Epithelial cell of esophagus (primary cell): ENCODE measurements at places on chromosomes 3 and 15.

GRCh38 chr3:195540027-195540426, 3.1 kb downstream of the PPP1R2 start:
- no peak for DNase-seq

GRCh38 chr15:67479781-67480505, 41.0 kb upstream of the C15orf61 start:
- DNase-seq: no peak

GRCh38 chr3:161203485-161204098, 17.5 kb upstream of the NMD3 start:
- no peak for DNase-seq

DNA sequence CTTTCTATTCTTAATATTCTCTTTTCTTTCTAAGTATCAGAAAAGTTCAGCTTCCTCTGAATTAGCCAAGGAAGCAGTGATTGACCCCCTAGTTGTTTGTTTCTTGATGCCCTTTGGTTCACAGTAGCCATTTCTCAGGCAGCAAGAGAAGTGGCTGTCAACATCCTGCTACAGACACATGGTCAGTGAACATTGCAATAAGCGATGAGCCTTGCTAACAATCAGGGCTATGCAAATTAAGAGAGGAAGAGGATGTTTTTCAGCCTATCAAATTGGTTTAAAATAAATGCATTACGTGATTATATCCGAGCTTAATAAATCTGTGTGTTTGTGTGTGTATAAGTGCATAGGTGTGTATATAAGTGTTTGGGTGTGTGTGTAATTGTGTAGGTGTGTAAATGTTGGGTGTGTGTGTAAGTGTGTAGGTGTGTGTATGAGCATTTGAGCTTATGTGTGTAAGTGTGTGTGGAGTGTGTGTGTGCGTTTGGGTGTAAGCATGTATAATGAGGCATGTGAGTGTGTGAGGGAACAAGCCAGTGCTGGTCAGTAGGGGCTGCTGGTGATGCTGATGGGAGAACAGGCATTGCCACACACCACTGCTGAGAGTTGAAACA, 78.1 kb upstream of the XCR1 start:
- DNase-seq: no peak

DNA sequence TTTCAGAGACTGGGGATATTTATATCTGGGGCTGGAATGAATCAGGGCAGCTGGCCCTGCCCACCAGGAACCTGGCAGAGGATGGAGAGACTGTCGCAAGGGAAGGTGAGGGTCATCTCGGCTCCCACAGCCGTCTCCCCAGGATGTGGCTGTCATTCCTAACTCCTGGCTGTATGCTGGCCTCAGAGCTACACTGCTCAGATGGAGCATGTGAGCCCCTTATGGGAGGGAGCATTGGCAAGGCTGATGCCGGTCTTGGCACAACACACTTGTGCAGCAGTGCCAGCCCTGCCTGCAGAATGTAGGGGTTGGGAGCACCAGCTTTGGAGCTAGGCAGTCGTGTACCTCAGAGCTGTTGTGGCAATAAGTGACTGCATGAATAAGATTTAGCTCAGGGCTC, 5.2 kb downstream of the RCCD1 start:
- DNase-seq: no peak

- DNase-seq: peak; percentile 83
Observed at GRCh38 chr3:121895121-121895520, 920 bp downstream of the SLC15A2 start.

DNA sequence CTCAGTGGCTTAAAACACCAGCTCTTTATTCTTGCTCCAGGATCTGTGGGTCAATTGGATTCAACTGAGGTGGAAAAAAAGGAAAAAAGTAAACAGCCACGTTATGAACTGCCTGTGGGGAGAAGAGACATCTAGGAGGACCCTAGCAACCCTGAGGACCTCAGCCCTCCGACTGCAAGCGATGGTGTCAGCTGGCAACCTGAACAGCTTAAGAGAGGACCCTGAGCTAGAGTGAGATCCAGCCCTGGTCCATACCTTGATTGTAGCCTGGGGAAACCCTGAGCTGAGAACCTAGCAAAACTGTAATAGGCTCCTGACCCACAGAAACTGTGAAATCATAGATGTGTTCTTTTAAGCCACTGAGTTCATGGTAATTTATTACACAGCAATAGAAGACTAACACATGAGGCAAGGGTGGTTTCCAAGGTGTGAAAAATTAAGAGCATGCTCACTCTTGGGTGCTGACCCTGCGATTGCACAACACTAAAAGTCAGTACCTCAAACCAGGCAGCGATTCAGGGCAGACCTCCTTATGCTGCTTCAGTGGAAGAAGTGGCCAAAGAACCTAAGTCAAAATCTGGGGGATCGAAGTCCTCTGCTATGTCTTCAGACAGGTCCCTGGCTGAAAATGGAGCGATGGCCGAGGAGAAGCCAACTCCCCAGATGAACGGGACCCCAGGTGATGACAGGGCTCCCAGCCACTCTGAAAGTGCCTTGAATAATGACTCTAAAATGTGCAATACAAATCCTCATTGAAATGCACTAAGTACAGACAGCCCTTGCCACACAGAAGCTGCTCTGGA, 57.7 kb downstream of the GASK1A start:
- no peak for DNase-seq

- no peak for DNase-seq
Observed at GRCh38 chr15:25734680-25735355, 128.3 kb downstream of the ATP10A start.

- no peak for DNase-seq
Observed at GRCh38 chr3:187104342-187104741, 35.0 kb downstream of the RPL39L start.

DNA sequence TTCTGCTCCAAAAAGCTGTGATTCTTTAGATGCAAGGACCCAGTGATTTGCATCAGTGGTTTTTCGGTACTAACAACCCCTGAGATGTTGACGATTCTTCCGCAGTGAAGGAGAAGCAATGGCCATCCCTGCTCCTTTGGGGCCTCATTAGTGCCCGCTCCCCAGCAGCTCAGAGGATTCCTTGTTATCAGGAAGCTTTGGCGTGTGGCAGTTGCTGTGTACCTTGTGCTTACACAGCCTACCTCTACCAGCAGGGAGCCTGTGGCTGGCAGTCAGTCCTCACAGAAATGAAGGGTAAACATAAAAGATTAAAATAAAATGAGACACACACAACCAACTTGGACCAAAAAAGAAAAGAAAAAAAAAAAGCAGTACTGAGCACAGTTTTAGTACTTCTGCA, 55.2 kb downstream of the CNTN3 start:
- no peak for DNase-seq

GRCh38 chr3:53817809-53818208, 28.4 kb downstream of the CHDH start:
- no peak for DNase-seq

GRCh38 chr3:140580746-140581145, 97.1 kb upstream of the TRIM42 start:
- peak; percentile 38 for DNase-seq

GRCh38 chr3:124281453-124282316, 289.8 kb upstream of the ROPN1 start:
- peak; percentile 61 for DNase-seq

DNA sequence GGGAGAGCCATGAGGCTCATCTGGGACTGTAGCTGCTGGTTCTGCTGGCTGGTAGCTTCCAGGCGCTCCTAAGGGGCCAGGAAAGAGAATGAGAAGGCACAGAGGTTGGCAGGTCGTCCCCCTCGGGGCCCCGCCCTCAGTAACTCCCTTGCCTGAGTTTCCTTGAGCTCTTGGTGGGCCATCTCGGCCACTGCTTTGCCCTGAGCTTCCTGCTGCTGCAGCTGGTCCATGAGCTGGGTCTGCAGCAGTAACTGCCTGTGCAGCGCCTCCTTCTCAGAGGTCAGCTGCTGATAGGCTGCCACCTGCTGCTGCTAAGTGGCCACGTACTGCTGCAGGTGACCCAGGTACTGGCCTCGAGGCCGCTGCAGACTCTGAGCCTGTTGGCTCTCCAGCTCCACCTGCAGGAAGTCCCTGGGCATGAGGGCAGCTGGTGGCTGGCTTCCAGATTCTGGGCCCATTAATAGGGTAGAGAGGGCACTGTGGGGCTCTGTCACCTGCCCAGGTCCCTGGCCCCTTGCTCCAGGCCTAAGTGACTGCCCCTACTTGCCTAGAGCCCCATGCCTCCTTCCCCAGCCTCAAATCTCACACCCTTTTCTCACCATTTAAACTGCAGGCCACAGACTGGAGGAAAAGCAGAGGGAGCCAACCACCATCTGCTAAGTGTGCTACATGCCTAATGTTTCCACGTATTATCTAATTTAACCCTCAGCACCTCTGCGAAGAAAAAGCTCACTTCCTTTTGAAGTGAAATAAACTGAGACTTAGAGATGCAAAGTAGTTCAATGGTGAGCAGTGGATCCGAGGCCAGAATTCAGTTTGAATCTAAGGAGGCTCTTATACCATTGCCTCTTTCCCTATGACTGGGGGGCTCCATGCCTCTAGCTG, 10.8 kb upstream of the VPS33B start:
- peak; percentile 74 for DNase-seq

- peak; percentile 72 for DNase-seq
Observed at GRCh38 chr3:112005091-112005672, 6.5 kb downstream of the TAGLN3 start.

DNA sequence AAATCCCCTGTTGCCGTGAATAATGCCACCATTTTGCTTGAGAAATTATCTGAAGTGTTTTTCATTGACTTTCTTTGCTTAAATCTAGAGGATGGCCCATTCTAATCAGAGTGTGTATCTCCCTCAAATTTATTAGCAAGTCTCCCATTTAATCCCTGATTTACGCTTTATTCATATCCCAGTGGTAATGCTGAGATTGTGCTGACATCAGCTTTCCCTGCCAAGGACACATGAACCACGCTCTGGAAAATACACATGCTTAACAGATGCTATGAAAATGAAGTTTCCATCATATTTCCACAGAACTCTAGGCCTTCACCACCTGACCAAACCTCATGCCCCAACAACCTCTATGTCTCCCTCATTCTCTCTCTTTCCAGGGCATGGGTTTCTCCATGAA, 545.4 kb downstream of the TUSC7 start:
- no peak for DNase-seq

DNA sequence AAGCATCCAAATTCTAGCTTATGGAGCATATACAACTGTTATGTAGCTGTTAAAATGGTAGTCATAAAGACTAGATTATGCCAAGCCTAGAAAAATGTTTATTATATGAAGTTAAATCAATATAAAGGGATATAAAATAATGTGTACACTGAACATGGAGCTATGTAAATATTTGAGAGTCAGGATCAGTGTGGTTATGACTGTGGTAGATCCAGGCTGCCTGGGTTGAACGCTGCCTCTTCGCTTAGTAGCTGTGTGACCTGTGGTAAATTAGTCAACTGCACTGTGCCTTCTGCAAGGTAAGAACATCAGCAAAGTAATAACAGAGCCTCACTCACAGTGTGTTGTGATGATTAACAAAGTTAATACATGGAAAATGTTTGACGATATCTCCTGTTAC, 212.2 kb downstream of the RBMS3 start:
- no peak for DNase-seq

DNA sequence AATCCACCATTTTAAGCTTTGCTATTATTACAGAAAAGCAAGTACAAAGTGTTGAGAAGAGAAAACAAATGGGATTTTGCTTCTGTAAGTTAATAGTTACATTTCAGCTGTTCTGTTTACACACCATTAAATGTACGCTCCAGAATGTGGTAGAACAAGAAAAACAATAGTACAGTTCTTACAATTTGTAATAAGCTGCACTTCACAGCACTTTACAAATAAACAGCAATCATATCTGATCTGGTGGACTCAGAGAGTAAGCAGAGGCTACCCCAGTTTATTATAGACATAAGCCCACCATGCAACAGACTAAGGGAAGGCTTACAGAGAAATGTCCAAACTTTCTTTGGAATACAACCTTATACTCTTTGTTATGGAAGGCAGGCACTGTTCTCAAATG, 126.4 kb downstream of the OXSM start:
- peak; percentile 30 for DNase-seq

DNA sequence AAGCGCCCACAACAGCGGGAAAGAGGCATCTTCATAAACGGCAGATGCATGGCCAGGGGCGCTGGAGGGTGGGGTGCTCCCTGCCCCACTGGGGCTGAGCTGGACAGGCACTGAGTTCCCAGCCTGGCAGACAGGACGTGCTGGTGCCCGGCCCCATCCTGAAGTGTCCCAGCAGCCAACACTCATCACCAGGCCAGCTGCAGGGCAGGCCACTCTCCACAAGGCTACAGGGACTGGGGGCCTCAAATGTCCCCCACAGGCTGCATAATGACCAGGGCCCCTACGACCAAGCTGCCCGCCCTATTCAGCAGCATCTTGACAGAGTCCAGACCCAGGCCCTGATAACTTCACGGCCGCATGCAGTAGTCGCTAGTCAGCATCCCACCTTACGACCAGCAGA, 124.1 kb upstream of the IQSEC1 start:
- DNase-seq: no peak

- no peak for DNase-seq
Observed at GRCh38 chr15:89199746-89200145, 21.6 kb downstream of the RLBP1 start.
